ENCODE measurements at places on chromosomes 13 and 19. TPM values are rescaled to one million over a fixed set of nuclear protein-coding genes. Genes with fewer than 3 reads are reported as not detected.
A peak's percentile ranks its signal among the peaks of the same experiment; 100 is the strongest.

- H3K27me3 ChIP-seq: no peaks in the 10 kb centered on the region
- H3K27ac ChIP-seq: no peak overlapping the region
- H3K4me3 ChIP-seq: peak overlapping the region; percentile 81
- H3K36me3 ChIP-seq: no peaks in the 10 kb centered on the region
These were observed 1.2 kb downstream of the TPGS1 start for GRCh38 chr19:508204-509150.

Gene NALCN
- total RNA-seq: 0.04 TPM

Gene PPP5C
- total RNA-seq: 111 TPM

DNA sequence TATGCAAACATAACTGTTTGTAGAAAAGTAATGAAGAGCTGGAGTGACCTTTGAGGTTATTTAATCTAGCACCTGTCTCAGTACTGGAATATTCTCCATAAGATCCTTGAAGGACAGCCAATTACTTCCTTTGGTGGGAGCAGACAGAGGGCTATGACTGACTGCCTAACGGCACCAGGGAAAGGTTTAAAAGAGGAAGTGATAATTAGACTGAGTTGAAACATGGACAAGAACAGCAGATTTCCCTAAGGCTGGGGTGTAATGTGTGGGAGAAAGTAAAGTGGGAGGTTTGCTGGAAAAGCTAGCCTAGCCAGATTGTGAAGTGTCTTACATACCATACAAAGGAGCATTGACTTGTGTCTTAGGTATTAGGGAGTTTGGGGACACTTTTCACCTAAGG, 191.3 kb upstream of the PCDH9 start:
- no peaks in the 10 kb centered on the region for H3K36me3 ChIP-seq
- no peaks in the 10 kb centered on the region for H3K4me1 ChIP-seq
- no peak overlapping the region for H3K27ac ChIP-seq

- no peak for DNase-seq
- no peak overlapping the region for H3K4me3 ChIP-seq
- H3K27me3 ChIP-seq: no peaks in the 10 kb centered on the region
These were observed 27.3 kb downstream of the TM9SF2 start for GRCh38 chr13:99528547-99528946.

Gene IGFL3
- not detected for total RNA-seq

Gene KLHL1
- total RNA-seq: not detected

DNA sequence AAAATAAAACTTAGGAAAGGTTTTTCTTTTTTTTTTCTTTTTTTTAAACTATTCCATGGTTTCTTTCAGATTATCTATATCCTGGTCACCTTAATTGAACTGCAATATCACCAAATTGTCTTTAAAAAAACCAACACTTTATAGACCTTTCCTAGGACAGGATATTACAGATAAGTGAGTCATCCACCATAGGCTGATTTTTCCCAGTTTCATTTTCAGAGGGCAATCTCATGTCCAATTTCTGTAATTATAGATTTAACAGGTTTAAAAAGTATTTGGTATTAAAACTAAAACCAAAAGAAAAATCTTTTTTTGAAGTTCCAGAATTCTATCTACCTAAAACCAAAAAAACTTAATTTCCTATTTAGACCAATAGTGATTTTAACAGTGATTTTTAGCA, 13.2 kb downstream of the SPART start:
- DNase-seq: no peak
- no peak overlapping the region for H3K4me3 ChIP-seq
- peaks cover 49% of the 10 kb centered on the region for H3K4me1 ChIP-seq
- no peak overlapping the region for H3K27ac ChIP-seq
- peaks cover 9% of the 10 kb centered on the region for H3K36me3 ChIP-seq
- H3K27me3 ChIP-seq: no peaks in the 10 kb centered on the region

DNA sequence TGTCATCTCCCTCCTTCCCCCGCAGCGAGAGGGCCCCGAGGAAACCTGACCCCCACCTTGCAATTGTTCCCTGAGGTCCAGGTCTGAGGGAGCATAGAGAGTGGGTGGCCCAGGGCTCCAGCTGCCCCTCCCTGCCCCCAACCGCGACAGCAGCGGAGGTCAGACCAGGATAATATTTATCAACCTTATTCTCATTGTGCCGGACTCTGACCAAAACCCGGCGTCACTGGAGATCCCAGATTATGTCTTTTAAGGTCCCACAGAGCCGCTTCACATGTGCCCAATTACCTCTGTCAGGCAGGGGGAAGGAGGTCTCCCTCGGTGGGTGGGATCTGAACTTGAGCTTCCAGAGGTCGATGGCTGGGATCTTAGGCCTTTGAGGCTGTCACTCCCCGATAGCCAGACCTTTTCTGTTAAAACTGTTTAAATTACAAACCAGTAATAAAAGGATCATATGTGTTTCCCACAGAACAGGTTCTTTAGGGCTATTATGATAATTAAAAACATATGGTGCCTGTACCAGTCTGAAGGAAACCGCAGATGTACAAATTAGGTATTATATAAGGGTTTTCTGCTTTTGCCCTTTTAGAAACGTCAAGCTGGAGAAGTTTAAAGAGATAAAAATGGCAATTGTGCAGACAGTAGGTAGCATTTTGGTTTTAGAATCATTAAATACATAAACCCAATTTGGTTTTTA, 195.5 kb downstream of the ZNF536 start:
- H3K27ac ChIP-seq: no peak overlapping the region
- peaks cover 22% of the 10 kb centered on the region for H3K4me1 ChIP-seq
- no peak for DNase-seq
- H3K27me3 ChIP-seq: no peaks in the 10 kb centered on the region

- peak; percentile 30 for DNase-seq
- H3K4me1 ChIP-seq: peaks cover 9% of the 10 kb centered on the region
- no peaks in the 10 kb centered on the region for H3K36me3 ChIP-seq
- peaks cover 13% of the 10 kb centered on the region for H3K27me3 ChIP-seq
These were observed 870 bp downstream of the ZNF442 start for GRCh38 chr19:12364391-12365235.

DNA sequence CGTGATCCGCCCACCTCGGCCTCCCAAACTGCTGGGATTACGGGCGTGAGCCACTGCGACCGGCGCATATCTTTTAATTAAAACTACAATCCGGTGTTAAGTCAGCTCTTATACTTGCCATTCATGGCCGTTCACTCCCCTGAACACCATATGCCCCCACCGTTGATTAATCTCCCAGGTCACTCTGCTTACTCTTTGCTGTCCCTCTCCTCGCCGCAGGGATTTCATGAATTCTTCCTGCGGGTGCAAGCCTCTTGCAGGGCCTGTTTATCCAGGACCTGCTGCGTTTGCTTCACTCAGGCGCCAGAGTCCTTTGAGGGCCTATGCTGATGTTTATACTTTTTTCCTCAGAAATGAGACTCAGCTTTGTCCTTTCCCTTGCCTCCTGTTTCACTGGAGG, 996 bp downstream of the ERVV-2 start:
- H3K27ac ChIP-seq: no peak overlapping the region
- no peaks in the 10 kb centered on the region for H3K27me3 ChIP-seq
- H3K4me3 ChIP-seq: no peak overlapping the region
- no peak for DNase-seq

Gene KIR3DL1
- not detected for total RNA-seq

DNA sequence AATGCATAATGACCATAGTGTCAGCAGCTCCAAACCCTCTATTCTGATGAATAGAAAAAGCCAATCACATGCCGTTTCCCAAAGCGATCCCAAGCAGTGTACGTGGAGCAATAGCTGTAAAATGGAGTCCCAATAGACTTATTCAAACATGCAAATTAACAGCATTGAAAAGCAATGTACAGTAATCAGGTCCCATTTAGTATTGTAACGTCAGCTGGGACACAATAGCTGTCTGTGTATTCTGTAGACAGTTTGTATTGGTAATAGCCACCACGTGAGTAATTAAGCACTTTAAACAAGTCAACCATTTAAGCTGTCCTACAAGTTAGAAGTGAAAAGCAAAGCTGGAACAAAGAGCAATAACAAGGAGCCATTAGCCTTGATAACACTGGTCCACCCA, 698.2 kb downstream of the PCDH17 start:
- H3K4me1 ChIP-seq: no peaks in the 10 kb centered on the region
- H3K27me3 ChIP-seq: no peaks in the 10 kb centered on the region
- DNase-seq: no peak
- no peak overlapping the region for H3K27ac ChIP-seq
- no peak overlapping the region for H3K4me3 ChIP-seq
- no peaks in the 10 kb centered on the region for H3K36me3 ChIP-seq

DNA sequence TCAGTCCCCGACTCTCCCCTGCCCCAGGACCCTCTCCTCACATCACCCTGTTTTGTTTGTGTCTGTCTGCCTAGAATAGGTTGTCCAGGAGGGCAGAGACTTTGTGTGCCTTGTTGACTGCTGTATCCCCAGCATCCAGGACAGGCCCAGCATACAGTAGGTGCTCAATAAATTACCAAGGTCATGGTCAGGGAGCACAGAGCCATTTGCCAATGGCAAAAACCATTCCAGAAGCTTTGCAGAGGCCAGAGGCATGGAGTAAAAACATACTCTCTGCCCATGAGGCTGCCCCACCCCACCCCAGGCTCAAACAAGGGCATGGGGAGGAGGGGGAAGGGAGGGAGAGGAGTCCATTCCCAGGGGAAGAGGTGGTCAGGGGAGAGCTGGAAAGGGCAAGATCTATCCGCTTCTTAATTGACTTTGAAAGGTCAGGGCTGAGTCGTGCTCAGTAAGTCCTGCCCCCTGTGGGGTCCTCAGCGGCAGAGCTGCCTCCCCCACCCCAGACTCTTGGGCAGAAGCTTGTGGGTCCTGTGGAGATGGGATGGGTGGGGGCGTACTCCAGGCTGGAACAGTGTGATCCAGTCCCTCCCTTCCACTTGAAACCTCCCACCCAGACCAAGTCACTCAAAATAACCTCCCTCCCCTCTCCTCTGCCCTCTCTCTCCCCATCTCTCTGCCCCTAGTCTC, 4.4 kb downstream of the GPR4 start:
- H3K27me3 ChIP-seq: peaks cover 81% of the 10 kb centered on the region
- DNase-seq: peak; percentile 72
- no peak overlapping the region for H3K27ac ChIP-seq
- H3K4me3 ChIP-seq: peak overlapping the region; percentile 67
- no peaks in the 10 kb centered on the region for H3K36me3 ChIP-seq

Data from GM23338 (cell line).